COR-L47 (cell line): ENCODE measurements at places on chromosomes 5 and 9.

GRCh38 chr9:107571148-107571547 lies 81.6 kb upstream of the KLF4 start:
- no peak for DNase-seq

- peak; percentile 51 for DNase-seq
Observed at GRCh38 chr9:131418143-131419025, 24.5 kb downstream of the PRRC2B start.

DNA sequence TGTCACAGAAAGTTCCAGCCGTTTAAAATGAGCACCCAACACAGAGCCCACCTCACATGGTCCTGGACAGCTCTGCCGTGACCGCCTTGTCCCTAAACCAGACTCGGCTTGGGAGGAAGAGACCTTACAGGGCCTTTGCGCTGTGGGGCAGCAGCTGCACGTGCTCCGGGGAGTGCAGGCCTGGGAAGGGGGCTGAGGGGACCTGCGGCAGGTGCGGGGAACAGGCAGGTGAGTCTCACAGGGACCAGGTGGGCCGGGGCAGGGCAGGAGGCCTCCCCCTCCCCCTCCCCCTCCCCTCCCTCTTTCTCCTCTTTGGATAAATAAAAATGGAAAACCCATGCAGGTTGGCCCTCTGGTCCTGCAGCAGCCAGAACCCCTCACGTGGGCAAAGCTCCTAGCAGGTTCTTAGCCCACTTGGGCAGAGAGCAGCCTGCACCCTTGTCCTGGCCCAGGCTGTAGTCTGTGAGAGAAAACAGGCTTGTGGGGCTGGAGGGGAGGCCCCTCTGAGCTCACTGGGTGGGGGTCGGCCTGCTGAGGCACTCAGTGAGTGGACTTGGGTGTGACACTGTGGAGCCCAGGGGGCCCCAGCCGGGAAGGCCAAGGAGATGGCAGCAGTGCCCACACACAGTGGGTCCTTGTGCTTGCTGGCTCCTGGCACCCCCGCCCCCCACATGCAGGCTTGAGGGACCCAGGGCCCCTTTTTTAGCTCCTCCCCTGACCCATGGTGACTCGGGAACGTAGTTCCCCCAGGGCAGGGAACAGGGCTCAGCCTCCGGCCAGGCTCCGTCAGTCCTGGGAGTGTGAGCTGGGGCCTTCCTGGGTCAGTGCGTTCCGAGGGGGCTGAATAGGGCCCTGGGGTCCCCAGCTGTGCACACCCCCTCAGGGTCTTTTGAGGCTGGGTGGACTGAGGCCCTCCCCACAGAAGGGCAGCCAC lies 40.0 kb upstream of the CACNA1B start:
- no peak for DNase-seq

DNA sequence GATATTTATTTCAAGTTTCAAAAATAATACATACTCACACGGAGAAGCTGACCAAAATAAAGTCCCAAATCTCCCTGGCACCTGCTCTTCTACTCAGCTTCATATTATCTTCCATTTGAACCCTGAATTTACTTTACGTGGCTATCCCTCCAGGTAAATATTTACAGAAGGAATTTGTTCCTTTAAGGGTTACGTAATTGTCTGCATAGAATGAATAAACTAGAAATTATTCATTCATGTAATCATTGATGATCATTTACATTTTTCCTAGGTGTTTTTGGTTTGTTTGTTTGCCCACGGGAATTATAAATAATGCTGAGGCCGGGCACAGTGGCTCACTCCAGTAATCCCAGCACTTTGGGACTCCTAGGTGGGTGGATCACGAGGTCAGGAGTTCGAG lies 251.2 kb downstream of the PLK2 start:
- DNase-seq = no peak

- no peak for DNase-seq
Observed at GRCh38 chr9:93081931-93082330, 14.1 kb upstream of the CARD19 start.

GRCh38 chr9:17731308-17731707 lies 152.4 kb downstream of the SH3GL2 start:
- DNase-seq = no peak

DNA sequence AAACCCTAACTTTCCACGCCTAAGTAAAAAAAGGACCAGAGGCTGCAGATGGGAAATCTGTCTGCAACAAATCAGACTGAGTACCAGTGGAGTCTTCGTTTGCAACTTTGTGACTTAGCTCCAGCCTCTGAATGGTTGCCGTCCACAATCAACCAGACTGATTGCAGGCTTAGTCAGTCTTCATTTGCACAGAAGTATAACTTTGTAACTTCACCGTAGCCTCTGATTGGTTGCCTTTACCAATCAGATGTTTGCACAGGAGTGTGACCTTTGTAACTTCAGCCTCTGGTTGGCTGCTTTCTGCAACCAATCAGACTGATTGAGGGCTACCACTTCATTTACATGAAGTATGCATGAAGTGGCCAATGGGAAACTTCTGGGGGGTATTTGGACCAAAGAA lies 53.7 kb downstream of the TGFBR1 start:
- no peak for DNase-seq

- DNase-seq = no peak
Observed at GRCh38 chr5:175123542-175123941, 320.4 kb downstream of the DRD1 start.

- no peak for DNase-seq
Observed at GRCh38 chr5:178104492-178104891, 8.8 kb upstream of the N4BP3 start.

DNA sequence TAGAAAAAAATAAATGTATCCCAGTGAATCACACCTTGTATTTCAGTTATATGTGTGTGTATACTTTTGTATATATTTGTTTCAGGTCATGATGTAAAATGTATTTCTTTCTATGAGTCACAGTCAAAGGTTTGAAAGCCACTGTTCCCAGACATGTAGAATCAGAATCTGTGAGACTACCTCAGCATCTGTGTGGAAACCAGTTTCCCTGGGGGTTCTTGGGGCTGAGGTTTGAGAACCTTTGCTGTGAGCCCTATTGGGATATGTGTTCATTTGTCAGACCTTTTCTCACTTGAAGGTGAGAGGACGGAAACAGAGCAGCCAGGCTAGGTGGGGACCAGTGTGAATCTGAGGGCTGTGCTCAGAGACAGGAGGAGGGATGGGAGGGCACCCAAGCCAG lies 78.7 kb upstream of the SAP30L start:
- no peak for DNase-seq

GRCh38 chr9:119310741-119311140 lies 58.5 kb downstream of the BRINP1 start:
- no peak for DNase-seq

DNA sequence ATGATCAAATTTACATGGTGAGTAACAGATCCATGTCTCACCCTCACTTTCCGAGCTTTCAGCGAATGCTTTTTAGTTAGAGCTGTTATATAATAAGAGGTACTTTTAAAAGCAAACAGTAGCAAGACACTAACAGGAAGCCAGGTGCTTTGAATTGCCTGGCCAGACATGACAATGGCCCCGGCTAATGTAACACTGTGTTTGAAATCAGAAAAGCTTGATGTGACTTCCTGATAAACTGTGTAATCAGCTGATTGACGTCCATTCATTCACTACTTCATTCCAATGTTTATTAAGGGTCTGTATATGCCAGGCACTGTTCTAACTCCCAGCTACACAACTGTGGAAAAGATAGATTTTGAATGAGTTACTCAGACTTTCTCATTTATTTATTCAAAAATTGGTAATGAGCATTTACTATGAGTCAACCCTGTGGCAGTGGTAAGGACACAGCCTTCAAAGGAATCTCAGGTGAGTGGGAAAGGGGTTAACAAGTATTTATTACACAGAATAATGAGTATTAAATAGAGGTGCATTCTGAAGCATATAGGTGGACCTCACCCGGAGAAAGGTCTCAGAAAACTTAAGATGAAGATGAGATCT lies 26.6 kb downstream of the DPYSL3 start:
- DNase-seq = peak; percentile 87

DNA sequence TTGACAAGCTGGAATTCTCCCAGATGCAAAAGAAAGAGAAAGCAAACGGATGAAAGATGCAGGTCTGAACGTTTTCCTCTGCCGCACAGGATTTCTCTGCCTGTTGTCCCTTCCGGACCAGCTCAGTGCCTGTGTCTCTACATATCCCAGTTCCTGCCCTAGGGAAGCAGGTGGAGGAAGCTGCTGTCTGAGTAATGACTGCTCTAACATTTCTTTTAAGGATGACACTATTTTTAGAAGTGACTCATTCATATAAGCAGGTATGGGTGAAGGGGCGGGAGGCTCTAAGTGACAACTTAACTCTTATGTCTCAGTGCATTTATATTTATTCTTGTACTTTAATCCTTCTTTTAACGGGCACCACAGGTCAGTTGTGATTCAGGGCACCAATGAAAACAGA lies 128.8 kb downstream of the SLC24A2 start:
- DNase-seq = no peak

GRCh38 chr5:150217873-150218692 lies 28.2 kb downstream of the SLC6A7 start:
- DNase-seq = peak; percentile 68

GRCh38 chr9:126650404-126651341 lies 36.9 kb downstream of the LMX1B start:
- peak; percentile 36 for DNase-seq

- DNase-seq = no peak
Observed at GRCh38 chr5:19261879-19262278, 726.1 kb downstream of the CDH18 start.

GRCh38 chr5:136529081-136529480 lies 163.7 kb upstream of the TRPC7 start:
- no peak for DNase-seq

DNA sequence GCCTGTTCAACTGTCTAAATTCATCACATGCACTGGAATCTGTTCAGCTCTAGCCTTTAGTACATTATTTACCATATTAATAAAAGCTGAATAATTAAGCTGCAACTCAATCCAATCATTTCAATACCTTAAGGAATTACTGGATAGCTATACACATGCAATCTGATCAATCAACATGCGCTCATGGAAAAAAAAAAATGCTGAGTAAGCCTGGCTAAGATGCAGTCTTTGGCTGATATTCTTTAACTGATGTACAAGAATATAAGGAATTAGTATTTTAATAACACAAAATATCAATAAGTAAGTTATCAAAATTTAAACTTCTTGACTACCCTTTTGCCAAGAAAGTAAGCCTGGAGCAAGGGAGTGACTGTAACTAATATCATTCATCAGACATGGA lies 15.9 kb downstream of the EFNA5 start:
- no peak for DNase-seq

DNA sequence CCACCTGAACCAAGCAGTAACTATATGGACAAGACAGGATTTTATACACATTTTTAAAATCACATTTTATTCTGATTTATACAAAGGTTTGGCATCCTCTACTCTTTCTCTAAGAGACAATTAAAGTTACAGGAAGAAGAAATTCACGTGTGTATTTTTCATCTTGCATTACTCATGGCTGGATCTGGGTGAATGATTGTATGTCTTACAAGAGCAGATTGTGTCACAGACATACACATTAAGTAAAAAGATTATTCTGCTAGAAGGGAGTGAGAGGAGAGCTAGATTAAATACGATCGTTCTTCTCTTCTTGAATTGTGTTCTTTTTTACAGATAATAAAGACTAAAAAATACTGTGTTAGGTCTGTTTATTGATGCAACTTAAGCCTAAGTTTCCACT lies 20.8 kb upstream of the CEP120 start:
- no peak for DNase-seq

DNA sequence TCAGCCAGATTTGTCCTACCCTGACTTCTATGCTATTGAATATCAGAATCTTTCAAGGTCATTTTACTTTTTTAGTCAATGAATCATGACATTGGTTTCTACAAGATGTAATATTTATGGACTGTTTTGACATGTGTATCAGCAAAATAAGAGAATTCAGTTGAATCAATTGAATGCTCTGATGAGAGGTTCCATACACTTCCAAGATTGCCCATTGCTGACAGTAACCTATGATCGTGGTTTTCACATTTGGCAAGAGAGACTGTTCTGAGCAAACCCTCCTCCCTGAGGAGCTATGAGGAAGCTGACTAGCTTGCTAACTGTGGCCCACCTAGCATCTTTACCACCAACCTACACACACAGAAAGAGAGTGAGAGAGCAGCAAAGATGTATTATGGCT lies 56.7 kb upstream of the FST start:
- DNase-seq = no peak

- no peak for DNase-seq
Observed at GRCh38 chr9:121380846-121381245, 10.8 kb upstream of the STOM start.

DNA sequence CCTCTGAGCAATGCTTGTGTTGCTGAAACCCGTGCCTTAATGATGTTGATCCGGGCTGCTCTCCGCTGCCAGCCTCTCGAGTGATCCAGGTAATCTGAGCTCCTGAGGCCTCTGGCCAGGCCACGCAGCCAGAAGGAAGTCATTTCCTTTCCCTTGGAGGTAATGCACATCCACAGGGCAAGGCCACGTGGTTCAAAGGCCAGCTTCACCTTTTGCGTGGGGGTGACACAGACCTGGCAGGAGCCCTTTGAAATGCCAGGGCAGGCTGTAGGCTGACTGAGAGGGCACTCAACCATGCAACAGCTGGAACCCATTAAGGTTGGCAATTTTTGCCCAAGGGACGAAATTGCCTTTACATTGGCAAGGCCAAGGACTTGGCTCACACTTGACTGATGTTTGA lies 80.4 kb downstream of the LIX1 start:
- no peak for DNase-seq

DNA sequence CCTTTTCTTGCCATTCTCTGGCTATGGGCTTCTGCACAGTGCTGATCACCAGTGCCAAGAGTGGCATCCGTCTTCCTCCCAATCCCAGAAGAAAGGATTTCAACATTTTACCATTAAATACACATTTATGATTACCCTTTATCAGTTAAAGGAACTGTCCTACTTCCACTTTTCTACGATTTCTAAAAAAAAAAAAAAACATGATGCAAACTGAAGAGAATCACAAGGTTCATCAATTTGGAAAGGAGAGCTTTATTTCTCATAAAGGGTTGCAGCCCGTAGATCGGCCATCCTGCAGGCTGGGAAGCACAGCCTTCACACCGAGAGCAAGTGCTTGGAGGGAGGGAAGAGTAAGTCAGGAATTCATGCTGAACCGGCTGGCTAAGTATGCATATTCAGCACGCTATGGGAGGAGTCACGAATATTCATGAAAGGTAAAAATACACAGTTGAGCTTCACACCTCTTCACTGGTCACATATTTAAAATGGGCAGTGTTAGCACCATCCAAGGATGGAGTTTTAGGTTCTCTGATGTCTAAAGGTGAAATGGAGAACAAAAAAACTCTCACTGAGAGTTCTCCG lies 52.5 kb upstream of the SEMA4D start:
- no peak for DNase-seq

DNA sequence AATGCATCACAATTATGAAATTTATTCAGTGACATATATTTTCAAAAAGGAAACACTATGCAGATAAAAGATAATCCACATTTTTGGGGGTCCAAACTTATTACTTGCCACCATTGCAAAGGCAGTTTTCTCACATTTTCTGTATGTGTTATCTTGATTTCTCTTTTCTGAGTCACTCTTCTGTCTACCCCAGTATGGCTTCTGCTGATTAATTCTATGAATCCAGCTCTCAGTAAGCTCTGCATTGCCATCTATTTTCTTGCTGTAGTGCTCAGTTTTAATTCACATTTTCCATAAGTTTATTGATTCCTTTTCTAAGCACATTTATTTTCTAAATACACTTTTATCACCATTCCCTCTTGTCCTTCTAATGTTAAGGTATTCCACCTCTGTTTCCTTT lies 1.7 kb downstream of the IFNA10 start:
- no peak for DNase-seq
